Osteoblast (primary cell): ENCODE measurements at places on chromosomes 11 and 22.

- H3K36me3 ChIP-seq, result peaks cover 28% of the 10 kb centered on the region
- H3K4me1 ChIP-seq, result peaks cover 19% of the 10 kb centered on the region
- peak overlapping the region; percentile 96 for H3K27ac ChIP-seq
- DNase-seq, result no peak
- H3K4me3 ChIP-seq, result peak overlapping the region; percentile 95
Measured at GRCh38 chr11:2400762-2401435, 349 bp downstream of the TSSC4 start.

- peaks cover 18% of the 10 kb centered on the region for H3K4me1 ChIP-seq
- no peaks in the 10 kb centered on the region for H3K36me3 ChIP-seq
- H3K4me3 ChIP-seq, result no peak overlapping the region
- DNase-seq, result no peak
Measured at GRCh38 chr22:17916226-17916889, 108.0 kb downstream of the MICAL3 start.

DNA sequence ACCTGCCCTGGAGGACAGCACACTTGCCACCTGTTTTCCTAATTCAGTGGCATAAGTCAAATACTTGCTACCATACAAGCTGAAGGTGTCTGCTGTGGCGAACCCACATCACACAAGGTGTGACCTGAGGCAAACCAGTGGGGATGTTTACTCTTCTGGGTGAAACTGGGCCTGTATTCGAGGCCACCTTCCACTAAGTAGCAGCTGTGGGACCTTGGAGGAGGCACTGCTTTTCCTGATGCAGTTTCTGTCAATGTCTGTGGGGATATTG lies 927.4 kb downstream of the BRD1 start:
- peak; percentile 21 for DNase-seq
- no peak overlapping the region for H3K4me3 ChIP-seq
- H3K4me1 ChIP-seq, result no peaks in the 10 kb centered on the region
- no peaks in the 10 kb centered on the region for H3K36me3 ChIP-seq

GRCh38 chr11:78363024-78363619 lies 54.5 kb downstream of the GAB2 start:
- peaks cover 8% of the 10 kb centered on the region for H3K4me1 ChIP-seq
- H3K27ac ChIP-seq, result no peak overlapping the region
- no peak overlapping the region for H3K4me3 ChIP-seq
- no peak for DNase-seq
- H3K27me3 ChIP-seq, result no peaks in the 10 kb centered on the region

GRCh38 chr11:64516226-64516625 lies 74.8 kb upstream of the SLC22A12 start:
- H3K27ac ChIP-seq, result no peak overlapping the region
- no peaks in the 10 kb centered on the region for H3K4me1 ChIP-seq
- no peak for DNase-seq
- no peak overlapping the region for H3K4me3 ChIP-seq
- peaks cover 52% of the 10 kb centered on the region for H3K27me3 ChIP-seq

GRCh38 chr11:113329725-113330124 lies 15.3 kb downstream of the TTC12 start:
- H3K27ac ChIP-seq, result no peak overlapping the region
- no peak for DNase-seq
- no peaks in the 10 kb centered on the region for H3K4me1 ChIP-seq
- no peaks in the 10 kb centered on the region for H3K27me3 ChIP-seq
- H3K36me3 ChIP-seq, result peaks cover under 1% of the 10 kb centered on the region

GRCh38 chr11:128776069-128776423 lies 82.2 kb downstream of the FLI1 start:
- H3K36me3 ChIP-seq, result peaks cover 41% of the 10 kb centered on the region
- no peak overlapping the region for H3K4me3 ChIP-seq
- peak; percentile 52 for DNase-seq
- no peak overlapping the region for H3K27ac ChIP-seq
- no peaks in the 10 kb centered on the region for H3K27me3 ChIP-seq

GRCh38 chr11:45967506-45967905 lies 45.0 kb downstream of the LARGE2 start:
- no peaks in the 10 kb centered on the region for H3K27me3 ChIP-seq
- DNase-seq, result no peak
- H3K4me3 ChIP-seq, result no peak overlapping the region
- no peaks in the 10 kb centered on the region for H3K4me1 ChIP-seq
- H3K36me3 ChIP-seq, result peaks cover 24% of the 10 kb centered on the region

DNA sequence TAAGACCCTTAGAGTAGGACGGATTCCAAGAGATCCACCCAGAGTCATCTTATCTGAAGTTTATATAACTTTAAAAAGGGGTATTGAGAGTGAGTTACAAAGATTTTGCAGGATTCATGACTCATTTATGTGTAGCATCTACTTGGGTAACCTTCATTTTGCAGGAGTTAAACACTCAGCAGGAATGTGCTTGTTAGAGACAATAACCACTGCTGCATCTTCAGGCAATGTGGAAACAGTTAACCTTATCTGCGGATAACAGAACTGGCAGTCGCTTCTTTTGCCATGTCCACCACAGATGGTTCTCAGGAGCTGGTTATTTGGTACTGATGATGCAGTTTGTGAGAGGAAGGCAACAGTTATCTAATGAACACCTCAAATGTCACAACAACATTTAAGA lies 417.9 kb upstream of the DDI1 start:
- H3K36me3 ChIP-seq, result no peaks in the 10 kb centered on the region
- H3K27me3 ChIP-seq, result no peaks in the 10 kb centered on the region
- H3K4me3 ChIP-seq, result no peak overlapping the region
- H3K27ac ChIP-seq, result no peak overlapping the region
- DNase-seq, result peak; percentile 3
